ENCODE measurements at places on chromosomes 16 and 17. TPM values are rescaled to one million over a fixed set of nuclear protein-coding genes. Genes with fewer than 3 reads are reported as not detected.

DNA sequence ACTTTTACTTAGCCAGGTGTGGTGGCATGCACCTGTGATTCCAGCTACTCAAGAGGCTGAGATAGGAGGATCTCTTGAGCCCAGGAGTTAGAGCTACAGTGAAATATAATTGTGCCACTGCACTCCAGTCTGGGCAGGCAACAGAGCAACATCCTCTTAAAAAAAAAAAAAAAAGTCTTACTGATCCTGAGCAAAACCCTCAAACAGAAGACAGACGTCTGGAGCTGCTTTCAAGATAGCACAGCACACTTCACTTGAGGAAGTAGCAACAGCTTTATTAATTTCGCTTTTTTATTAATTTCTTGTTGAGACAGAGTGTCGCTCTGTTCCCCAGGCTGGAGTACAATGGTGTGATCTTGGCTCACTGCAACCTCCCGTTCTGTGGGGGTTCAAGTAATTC is 10.2 kb upstream of the GGA2 start:
- H3K4me1 ChIP-seq = no peaks in the 10 kb centered on the region
- H3K36me3 ChIP-seq = peaks cover 12% of the 10 kb centered on the region
- H3K27ac ChIP-seq = no peak overlapping the region
- H3K4me3 ChIP-seq = no peak overlapping the region
- no peak for DNase-seq

GRCh38 chr17:179066-179432 is 2.4 kb downstream of the DOC2B start:
- no peaks in the 10 kb centered on the region for H3K4me1 ChIP-seq
- H3K27me3 ChIP-seq = peaks cover 19% of the 10 kb centered on the region
- no peaks in the 10 kb centered on the region for H3K36me3 ChIP-seq
- DNase-seq = no peak
- no peak overlapping the region for H3K4me3 ChIP-seq

DNA sequence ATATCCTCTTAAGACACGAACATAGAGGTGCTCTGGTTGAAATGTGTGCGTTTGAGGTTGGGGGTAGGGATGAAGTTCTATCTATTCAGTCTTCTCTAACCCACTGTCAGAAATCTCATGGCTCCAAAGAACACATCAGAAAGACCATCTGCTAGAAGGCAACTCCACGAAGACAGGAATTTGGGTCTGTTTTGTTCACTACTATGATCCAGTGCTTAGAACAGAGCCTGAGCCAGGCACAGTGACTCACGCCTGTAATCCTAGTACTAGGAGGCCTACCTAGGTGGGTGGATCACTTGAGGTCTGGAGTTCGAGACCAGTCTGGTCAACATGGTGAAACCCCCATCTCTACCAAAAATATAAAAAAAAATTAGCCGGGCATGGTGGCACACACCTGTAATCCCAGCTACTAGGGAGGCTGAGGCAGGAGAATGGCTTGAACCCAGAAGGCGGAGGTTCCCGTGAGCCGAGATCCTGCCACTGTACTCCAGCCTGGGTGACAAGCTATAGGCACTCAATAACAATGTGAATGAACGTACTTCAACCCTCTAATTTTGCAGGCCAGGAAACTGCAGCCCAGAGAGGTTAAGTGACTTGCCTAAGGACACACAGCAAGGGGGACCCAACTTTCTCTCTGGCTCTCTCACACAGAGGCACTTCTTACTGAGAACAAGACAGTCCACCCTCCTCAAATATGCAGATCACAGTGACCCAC is 2.3 kb downstream of the CASKIN2 start:
- peak; percentile 36 for DNase-seq
- H3K27ac ChIP-seq = no peak overlapping the region
- no peaks in the 10 kb centered on the region for H3K27me3 ChIP-seq
- peaks cover 3% of the 10 kb centered on the region for H3K36me3 ChIP-seq
- no peak overlapping the region for H3K4me3 ChIP-seq

- no peaks in the 10 kb centered on the region for H3K27me3 ChIP-seq
- H3K4me3 ChIP-seq = peak within 1 kb of the TSS; percentile 80
- no peaks in the 10 kb centered on the region for H3K36me3 ChIP-seq
- DNase-seq = peak; percentile 71
- peak within 1 kb of the TSS; percentile 58 for H3K27ac ChIP-seq
- peaks cover 12% of the 10 kb centered on the region for H3K4me1 ChIP-seq
Observed at GRCh38 chr17:50425682-50426471, at the start of gene ACSF2. Gene ACSF2 (plus strand): TSS chr17:50426218. CDS start chr17:50426262, 44 bp downstream.

GRCh38 chr17:81199482-81199830 is 23.3 kb downstream of the CEP131 start:
- DNase-seq = no peak
- H3K4me1 ChIP-seq = no peaks in the 10 kb centered on the region
- no peak overlapping the region for H3K4me3 ChIP-seq
- H3K36me3 ChIP-seq = peaks cover under 1% of the 10 kb centered on the region
- H3K27ac ChIP-seq = no peak overlapping the region
- H3K27me3 ChIP-seq = no peaks in the 10 kb centered on the region

Gene FAAP100
- 10.4 TPM for total RNA-seq

All from fibroblast of lung (primary cell).